ENCODE measurements at places on chromosomes 3 and 15.

DNA sequence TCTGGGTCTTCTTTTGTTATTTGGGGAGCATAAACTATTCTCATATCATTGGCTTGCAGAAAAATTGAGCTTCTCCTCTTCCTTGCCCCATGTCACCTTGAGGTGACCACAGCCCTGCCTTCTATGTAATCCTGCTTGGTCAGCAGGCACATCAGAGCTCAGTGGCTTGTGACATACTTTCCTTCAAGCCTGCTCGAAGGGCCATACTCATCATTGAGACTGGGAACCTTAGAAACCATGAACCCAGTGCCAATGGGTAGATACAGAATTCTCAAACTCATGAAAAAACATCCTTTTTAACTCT, 3.7 kb upstream of the CCR2 start:
- no peak for DNase-seq

- no peak for DNase-seq
These were observed 25.0 kb downstream of the CRYGS start for GRCh38 chr3:186519021-186519658.

DNA sequence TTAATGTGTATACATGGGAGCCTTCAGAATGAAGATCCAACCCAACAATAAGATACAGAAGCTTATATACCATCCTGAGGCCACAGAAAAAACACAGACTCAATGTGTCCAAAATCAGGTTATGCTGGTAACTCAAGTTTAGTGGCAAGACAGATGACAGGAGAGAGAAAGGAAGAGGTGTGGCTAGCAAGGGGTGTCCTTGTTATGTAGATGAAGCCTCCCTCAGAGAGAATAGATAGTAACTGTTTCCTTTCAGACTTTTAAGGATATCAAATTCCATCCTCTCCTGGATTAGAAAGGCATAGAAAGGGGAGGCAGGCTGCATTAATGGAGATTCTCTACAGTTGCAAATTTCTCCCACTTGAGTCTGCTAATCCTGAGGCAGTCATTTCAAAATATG, 447.4 kb downstream of the GABRB3 start:
- no peak for DNase-seq

DNA sequence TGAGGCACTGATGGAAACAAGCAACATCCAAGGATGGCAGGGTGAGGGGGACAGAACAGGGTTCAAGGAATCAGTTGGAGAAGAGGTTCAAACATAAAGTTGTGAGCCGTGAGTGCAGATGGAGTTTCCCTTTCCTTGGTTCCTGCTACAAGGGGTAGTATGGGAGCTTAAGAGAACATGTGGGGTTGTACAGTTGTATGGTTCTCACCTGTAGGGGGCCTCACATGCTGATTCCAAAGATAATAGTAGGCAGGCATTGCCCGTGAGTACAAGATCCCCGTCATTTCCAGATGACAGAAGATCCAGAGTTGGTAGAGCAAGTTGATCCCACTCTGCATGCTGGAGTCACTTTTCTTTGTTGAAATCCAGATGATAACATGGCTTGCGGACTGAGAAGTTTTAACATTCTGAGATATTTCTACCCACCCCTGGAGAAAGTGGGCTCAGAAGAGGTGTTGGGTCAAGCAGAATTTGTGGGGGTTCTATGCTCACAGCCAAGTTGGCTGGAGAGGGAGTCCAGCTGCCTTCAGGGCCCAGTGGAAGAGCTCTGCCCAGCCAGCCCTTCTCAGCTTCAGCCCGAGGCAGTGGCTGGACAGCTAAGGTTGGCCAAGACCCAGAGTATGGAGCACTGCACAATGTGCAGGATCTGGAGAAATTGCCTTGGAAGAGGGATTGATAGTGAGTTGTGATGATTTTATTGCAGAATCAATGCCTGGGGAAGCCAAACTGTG, 141.8 kb downstream of the THSD4 start:
- no peak for DNase-seq
